ENCODE measurements at places on chromosomes 3 and 15.

DNA sequence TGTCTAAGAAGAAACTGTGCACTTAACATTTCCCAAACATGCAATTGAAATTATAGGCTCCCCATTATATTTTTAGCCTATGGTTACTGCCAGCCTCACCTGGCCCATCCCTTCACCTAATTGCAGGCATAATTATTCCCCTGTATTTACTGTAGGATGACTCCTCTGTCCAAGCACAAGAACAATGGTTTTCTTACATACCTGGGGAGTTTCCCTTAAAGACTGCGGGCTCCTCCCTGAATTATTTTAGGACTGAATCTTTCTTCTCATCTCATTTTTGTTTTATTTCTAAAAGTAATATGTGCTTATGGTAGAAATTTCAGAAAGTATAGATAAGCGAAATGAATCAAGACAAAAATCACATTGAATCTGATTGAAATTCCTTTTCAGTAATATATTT, 11.4 kb downstream of the TM4SF1 start:
- DNase-seq: no peak

- DNase-seq: no peak
Measured at GRCh38 chr3:128007033-128007424, 45.2 kb upstream of the SEC61A1 start.

GRCh38 chr15:34693053-34693744, 61.6 kb downstream of the GJD2 start:
- DNase-seq: peak; percentile 52

GRCh38 chr3:140559546-140559945, 118.3 kb upstream of the TRIM42 start:
- DNase-seq: no peak

- peak; percentile 20 for DNase-seq
Measured at GRCh38 chr3:182920515-182921084, 59.7 kb downstream of the DCUN1D1 start.

DNA sequence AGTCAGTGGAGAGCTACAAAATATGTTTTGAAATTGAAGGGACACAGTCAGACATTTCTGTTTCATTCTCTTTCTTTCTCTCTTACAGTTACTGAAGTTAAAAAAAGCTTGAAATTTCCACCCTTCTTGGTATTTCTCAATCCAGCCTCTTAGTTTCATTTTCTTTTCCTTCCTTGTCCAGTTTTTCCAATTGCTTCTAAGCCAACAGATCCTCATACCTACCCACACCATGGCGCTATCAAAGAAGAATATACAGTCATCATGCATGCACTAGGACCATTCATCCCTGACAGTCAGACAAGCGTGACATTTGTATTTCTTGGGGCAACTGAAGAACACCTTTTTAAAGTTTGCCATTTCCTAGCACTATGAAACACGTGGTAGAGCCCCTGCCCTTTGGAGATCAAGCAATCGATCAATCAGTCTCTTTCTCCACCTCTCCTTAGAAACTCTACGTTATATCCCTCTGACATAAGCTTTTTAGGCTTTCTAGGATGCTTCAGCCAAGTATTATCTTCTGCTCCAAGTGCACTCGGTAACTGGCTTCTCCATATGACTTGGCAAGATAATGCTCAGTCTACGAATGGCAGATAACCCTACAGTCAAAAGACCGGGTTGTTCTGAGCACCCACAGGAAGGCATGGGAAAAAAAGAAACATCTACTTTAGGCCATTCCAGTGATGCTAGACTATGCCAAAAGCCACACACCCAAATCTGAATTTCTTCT, 65.4 kb downstream of the FBN1 start:
- peak; percentile 50 for DNase-seq

DNA sequence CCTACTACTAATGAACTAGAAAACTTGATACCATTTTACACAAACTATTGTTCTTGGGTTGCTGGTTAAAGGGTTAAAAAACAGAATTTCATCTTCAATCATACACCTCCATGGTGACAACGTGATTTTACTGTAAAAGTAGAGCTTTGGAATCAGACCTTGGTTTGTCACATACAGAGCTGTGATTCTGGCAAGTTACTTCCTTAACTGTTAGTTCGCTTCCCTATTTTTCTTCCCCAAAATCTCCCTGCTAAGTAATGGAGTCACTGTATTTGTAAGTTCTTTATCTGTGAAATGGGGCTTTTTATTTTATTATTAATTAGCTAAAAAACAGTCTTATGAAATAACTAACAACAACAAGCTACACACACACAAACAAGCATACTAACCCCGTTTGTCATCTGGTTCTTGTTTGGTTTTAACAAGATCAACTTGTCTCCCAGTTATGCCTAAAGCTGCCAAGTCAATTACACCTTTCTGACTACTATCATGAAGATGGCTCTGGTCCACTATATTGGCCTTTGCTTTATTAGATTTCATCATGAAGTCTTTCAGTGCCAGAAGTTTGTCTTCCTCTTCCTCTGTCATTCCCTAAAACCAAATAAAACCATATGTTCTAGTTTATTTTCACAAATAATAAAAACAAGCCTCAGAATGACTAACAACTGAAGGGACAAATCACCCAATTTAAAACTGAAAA, 38.6 kb downstream of the PIK3R4 start:
- no peak for DNase-seq

- DNase-seq: no peak
Measured at GRCh38 chr3:12149029-12149428, 9.7 kb downstream of the TIMP4 start.

GRCh38 chr3:23811919-23812318, 6.2 kb downstream of the UBE2E1 start:
- no peak for DNase-seq

- DNase-seq: no peak
Measured at GRCh38 chr3:27679691-27680090, 42.4 kb downstream of the EOMES start.

Measured in fibroblast of lung (primary cell).